ENCODE measurements at places on chromosomes 12 and 14. TPM values are rescaled to one million over a fixed set of nuclear protein-coding genes. Genes with fewer than 3 reads are reported as not detected.

Gene C12orf50
- not detected for total RNA-seq

Gene LYZ
- 15.2 TPM for total RNA-seq

Gene FAM161B
- total RNA-seq = 5.2 TPM

Gene KRT82
- total RNA-seq = not detected

Gene SERPINA1
- total RNA-seq = 6.1 TPM

Gene HHIPL1
- 5.9 TPM for total RNA-seq

Gene RHOJ
- total RNA-seq = 10.8 TPM

Gene SLC6A12
- total RNA-seq = not detected

- no peak for DNase-seq
- H3K4me3 ChIP-seq = no peak overlapping the region
- no peaks in the 10 kb centered on the region for H3K36me3 ChIP-seq
- no peaks in the 10 kb centered on the region for H3K27me3 ChIP-seq
- peaks cover 24% of the 10 kb centered on the region for H3K4me1 ChIP-seq
Observed at GRCh38 chr12:104741077-104741476, 217.0 kb downstream of the SLC41A2 start.

DNA sequence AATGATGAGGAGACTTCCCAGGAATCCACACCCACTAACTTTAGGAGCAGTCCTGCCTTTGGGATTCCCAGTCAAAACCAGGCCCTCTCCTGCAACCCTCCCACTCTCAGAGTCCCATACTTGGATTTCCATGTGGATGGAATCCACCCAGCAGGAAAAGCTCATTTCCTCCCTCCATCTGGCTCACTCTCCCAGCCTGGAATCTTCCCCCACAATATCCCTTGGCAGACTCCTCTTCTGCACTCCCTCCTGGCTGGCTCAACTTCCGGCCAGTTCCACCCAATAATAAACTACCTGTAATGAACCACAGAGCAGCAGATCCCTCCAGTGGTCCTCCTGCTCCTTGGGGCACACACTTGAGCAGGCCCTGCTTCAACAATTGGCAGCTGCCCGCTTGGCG is 102.8 kb upstream of the EGLN3 start:
- H3K4me3 ChIP-seq = no peak overlapping the region
- H3K36me3 ChIP-seq = no peaks in the 10 kb centered on the region
- no peaks in the 10 kb centered on the region for H3K27me3 ChIP-seq
- no peaks in the 10 kb centered on the region for H3K4me1 ChIP-seq
- no peak overlapping the region for H3K27ac ChIP-seq

DNA sequence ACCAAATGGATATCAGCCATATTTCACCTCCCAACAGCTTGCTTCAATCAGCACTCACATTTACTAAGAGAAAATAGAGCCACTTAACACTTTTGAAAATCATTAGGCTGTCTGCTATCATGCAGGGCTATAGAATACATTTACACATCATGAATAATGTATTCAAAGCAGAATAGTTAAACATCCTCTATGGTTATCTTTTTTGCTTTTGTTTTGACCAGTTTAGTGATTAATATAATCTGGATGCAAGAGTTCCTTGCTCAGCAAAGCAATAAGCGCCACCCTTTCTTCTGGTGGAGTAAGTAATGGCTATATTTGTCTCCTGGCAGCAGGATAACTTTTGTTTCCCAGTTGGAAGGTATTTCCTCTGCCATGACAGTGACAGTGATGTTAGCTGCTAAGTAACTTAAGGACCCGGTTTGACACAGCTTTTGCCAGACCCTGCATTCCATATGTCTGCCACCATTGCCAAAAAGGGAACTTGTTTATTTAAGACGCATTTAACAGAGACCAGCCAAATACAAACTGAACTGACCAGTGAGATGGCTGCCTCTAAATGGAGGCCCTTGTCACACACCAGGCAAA is 70.3 kb upstream of the NR2C1 start:
- H3K36me3 ChIP-seq = no peaks in the 10 kb centered on the region
- H3K27me3 ChIP-seq = no peaks in the 10 kb centered on the region
- peaks cover 9% of the 10 kb centered on the region for H3K4me1 ChIP-seq
- no peak for DNase-seq
- H3K27ac ChIP-seq = no peak overlapping the region
- no peak overlapping the region for H3K4me3 ChIP-seq

- no peak overlapping the region for H3K4me3 ChIP-seq
- H3K36me3 ChIP-seq = no peaks in the 10 kb centered on the region
- no peaks in the 10 kb centered on the region for H3K27me3 ChIP-seq
- peak overlapping the region; percentile 81 for H3K27ac ChIP-seq
- H3K4me1 ChIP-seq = peaks cover 20% of the 10 kb centered on the region
Observed at GRCh38 chr12:124021007-124021406, 48.0 kb downstream of the ZNF664 start.

- no peak for DNase-seq
- H3K4me3 ChIP-seq = no peak overlapping the region
- H3K27ac ChIP-seq = no peak overlapping the region
- no peaks in the 10 kb centered on the region for H3K36me3 ChIP-seq
- no peaks in the 10 kb centered on the region for H3K27me3 ChIP-seq
- H3K4me1 ChIP-seq = peaks cover 9% of the 10 kb centered on the region
Observed at GRCh38 chr14:99516871-99517642, 35.8 kb downstream of the CCNK start.

DNA sequence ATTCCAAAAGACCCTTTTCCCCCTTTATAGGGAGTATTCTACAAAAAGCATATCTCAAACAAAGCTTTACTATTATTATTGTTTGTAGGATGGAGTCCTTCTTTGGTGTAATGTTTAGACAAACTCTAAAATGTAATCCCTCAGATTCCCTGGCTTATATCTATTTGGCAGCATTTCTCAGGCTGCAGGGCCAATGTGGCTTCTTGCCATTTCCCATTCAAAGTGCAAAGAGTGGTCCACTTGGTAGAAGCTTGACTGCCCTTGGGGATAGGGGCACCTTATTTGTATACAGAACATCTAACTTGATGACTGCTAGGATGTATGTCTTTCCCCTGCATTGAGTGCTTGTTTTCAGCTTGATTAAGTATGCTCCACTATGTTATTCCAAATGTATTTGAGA is 242.7 kb downstream of the PRKD1 start:
- no peaks in the 10 kb centered on the region for H3K4me1 ChIP-seq
- no peak overlapping the region for H3K4me3 ChIP-seq
- no peak for DNase-seq
- H3K27me3 ChIP-seq = no peaks in the 10 kb centered on the region
- no peak overlapping the region for H3K27ac ChIP-seq

DNA sequence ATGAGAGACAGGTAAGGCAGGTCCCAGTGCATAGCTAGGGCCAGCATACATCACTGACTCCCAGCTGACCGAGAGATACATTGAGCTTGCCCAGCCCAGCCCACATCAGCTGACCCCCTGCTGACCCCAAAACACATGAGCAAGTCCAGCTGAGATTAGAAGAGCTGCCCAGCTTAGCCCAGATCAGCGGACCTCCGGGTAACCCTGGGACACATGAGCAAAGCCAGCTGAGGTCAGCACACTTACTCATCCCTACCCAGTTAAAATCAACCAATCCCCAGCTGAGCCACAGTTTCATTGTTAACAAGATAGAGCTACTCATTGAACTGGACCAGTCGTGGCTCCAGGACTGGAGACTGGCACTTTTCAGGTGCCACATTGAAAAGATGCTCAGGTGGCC is 21.8 kb upstream of the FBXO34 start:
- no peak overlapping the region for H3K27ac ChIP-seq
- no peak for DNase-seq
- no peaks in the 10 kb centered on the region for H3K4me1 ChIP-seq
- no peaks in the 10 kb centered on the region for H3K27me3 ChIP-seq
- no peaks in the 10 kb centered on the region for H3K36me3 ChIP-seq

- no peak for DNase-seq
- no peak overlapping the region for H3K4me3 ChIP-seq
- no peaks in the 10 kb centered on the region for H3K36me3 ChIP-seq
- H3K27ac ChIP-seq = no peak overlapping the region
Observed at GRCh38 chr14:104307627-104308401, 169.4 kb downstream of the KIF26A start.

- peak; percentile 20 for DNase-seq
- no peaks in the 10 kb centered on the region for H3K4me1 ChIP-seq
- H3K27ac ChIP-seq = no peak overlapping the region
- no peaks in the 10 kb centered on the region for H3K36me3 ChIP-seq
Observed at GRCh38 chr14:33834466-33835260, 116.2 kb downstream of the EGLN3 start.

DNA sequence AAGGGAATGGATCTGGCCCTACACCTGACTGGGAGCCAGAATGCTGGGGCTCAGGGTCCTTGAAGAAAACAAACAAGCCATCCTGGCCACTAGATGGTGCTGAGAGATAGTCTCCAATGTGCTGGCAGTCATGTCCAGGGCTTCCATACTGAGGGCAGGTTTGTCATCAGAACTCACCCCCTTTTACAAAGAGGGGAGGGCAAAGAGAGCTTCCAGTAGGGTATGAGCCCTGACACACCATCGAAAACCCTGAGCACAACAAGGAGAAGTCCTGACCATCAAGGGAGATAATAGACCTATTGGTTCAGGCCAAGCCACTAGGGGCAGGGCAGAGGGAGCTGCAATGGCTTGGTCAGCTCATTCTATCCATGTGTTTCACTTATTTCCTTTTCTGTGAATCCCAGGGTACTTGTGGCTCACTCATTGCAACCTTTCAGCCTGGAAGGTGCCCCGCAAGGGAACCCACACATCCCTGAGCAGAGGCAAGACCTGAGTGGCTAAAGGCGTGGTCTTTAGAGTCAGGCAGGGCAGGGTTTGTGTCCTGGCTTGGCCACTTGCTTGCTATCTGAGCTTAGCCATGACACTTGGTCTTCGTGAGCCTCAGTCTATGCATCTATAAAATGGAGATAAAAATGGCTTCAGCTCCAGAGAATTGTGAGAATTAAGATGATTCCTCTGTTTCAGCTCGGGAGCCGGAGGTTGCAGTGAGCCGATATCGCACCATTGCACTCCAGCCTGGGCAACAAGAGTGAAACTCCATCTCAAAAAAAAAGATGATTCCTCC is 6.2 kb upstream of the PLEKHH1 start:
- no peaks in the 10 kb centered on the region for H3K36me3 ChIP-seq
- DNase-seq = no peak
- H3K27ac ChIP-seq = no peak overlapping the region
- H3K4me3 ChIP-seq = no peak overlapping the region
- no peaks in the 10 kb centered on the region for H3K27me3 ChIP-seq

DNA sequence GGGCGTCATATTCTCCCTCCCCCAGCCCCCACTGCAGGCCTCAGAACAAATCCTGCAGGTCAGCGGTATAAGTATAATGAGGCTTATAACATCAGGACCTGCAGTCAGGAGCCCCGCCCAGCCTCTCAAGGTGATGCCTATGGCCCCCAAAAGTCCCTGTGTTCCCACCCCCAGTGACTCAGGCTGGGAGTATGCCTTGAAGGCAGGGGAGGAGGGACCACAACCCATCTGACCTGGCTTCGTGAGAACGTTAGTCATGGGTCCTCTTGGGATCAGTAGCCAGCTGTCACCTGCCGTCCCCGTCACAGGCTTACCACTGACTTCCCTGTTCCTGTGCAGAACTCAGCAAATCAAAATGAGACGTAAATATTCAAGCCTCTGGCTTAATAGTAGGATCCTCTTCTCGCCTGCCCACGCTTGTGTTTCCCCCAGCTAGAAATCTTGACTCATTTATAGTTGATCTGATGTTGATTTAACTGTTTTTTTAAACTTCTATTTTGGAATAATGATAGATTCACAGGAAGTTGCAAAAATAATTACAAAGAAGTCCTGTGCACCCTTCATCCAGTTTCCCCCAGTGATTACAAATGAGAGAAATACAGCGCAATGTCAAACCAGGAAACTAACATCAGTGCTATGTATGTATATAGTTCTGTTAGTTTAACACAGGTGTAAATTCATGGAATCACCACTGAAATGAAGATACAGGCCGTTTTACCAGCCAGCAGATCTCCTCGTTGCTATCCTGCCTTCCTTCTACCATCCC is 107.5 kb downstream of the ADGRD1 start:
- no peaks in the 10 kb centered on the region for H3K36me3 ChIP-seq
- H3K27ac ChIP-seq = no peak overlapping the region
- no peak overlapping the region for H3K4me3 ChIP-seq
- H3K27me3 ChIP-seq = no peaks in the 10 kb centered on the region

- DNase-seq = no peak
- H3K4me1 ChIP-seq = peaks cover 26% of the 10 kb centered on the region
- H3K27ac ChIP-seq = no peak within 1 kb of the TSS
- peak within 1 kb of the TSS; percentile 41 for H3K4me3 ChIP-seq
Observed at GRCh38 chr14:70188659-70189455, at the start of gene SLC8A3. Gene SLC8A3 (minus strand): TSS chr14:70188951. CDS start chr14:70168422, 20,529 bp downstream.

- no peak for DNase-seq
- peak overlapping the region; percentile 70 for H3K27ac ChIP-seq
- H3K36me3 ChIP-seq = no peaks in the 10 kb centered on the region
- no peaks in the 10 kb centered on the region for H3K27me3 ChIP-seq
- H3K4me1 ChIP-seq = peaks cover 95% of the 10 kb centered on the region
- no peak overlapping the region for H3K4me3 ChIP-seq
Observed at GRCh38 chr14:93008381-93008780, 85.4 kb downstream of the CHGA start.

DNA sequence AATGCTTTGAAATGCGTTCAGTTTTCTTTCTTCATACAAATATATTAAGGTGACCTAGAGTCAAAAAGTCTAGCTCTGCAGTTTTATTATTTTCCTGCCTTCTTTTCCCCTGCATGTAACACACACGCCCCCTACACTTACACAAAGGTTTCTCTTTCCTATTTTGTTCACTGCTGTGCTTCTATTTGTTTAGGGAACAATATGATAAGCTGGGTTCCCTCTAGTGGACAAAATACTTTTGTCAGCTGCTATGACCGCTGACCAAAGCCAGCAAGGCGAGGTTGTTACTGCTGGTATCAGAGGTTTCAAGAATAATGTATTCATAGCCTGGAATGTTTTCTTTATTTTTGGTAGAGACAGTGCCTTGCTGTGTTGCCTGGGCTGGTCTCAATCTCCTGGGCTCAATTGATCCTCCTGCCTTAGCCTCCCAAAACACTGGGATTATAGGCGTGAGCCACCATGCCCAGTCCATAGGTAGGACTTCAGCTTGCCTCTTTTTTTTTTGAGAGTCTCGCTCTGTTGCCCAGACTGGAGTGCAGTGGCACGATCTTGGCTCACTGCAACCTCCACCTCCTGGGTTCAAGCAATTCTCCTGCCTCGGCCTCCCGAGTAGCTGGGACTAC is 33.4 kb downstream of the FNTB start:
- H3K4me3 ChIP-seq = no peak overlapping the region
- peak overlapping the region; percentile 13 for H3K27ac ChIP-seq
- no peaks in the 10 kb centered on the region for H3K36me3 ChIP-seq
- DNase-seq = no peak

- H3K4me3 ChIP-seq = no peak overlapping the region
- no peaks in the 10 kb centered on the region for H3K4me1 ChIP-seq
- DNase-seq = no peak
Observed at GRCh38 chr14:58872061-58872460, 234.3 kb downstream of the DACT1 start.

GRCh38 chr12:125902991-125903390 is 837.8 kb downstream of the AACS start:
- H3K27ac ChIP-seq = no peak overlapping the region
- H3K4me3 ChIP-seq = no peak overlapping the region
- DNase-seq = no peak
- H3K27me3 ChIP-seq = no peaks in the 10 kb centered on the region

- H3K27me3 ChIP-seq = no peaks in the 10 kb centered on the region
- H3K4me1 ChIP-seq = peaks cover 17% of the 10 kb centered on the region
- H3K36me3 ChIP-seq = no peaks in the 10 kb centered on the region
Observed at GRCh38 chr14:55610713-55611370, 30.8 kb downstream of the KTN1 start.
